Activated T-helper 2 cell treated with anti-CD3 and anti-CD28 coated beads, Interferon-gamma antibody, Interleukin-2, Interleukin-4, amounts not matched to agents 10 μg/mL and 5 μg/mL and 100 μg/mL, durations not matched to agents 14 hours and 24 hours and 36 hours (primary cell): ENCODE measurements at places on chromosomes 2 and 18. TPM values are rescaled to one million over a fixed set of nuclear protein-coding genes. Genes with fewer than 3 reads are reported as not detected.
A peak's percentile ranks its signal among the peaks of the same experiment; 100 is the strongest.

GRCh38 chr2:60621688-60622429 is 68.4 kb upstream of the BCL11A start:
- H3K4me1 ChIP-seq: no peaks in the 10 kb centered on the region
- no peak overlapping the region for H3K4me3 ChIP-seq
- no peaks in the 10 kb centered on the region for H3K36me3 ChIP-seq
- H3K27me3 ChIP-seq: peaks cover 12% of the 10 kb centered on the region
- no peak overlapping the region for H3K27ac ChIP-seq
- no peak for DNase-seq

- H3K4me1 ChIP-seq: peaks cover 13% of the 10 kb centered on the region
- H3K27me3 ChIP-seq: peaks cover 16% of the 10 kb centered on the region
- DNase-seq: no peak
These were observed 17.7 kb upstream of the NTSR2 start for GRCh38 chr2:11687736-11688135.

RNF103 gene
- total RNA-seq: 12.4 and 12.7 TPM in 2 replicates

TRIB2 gene
- 3.9 TPM in 2 replicates for total RNA-seq

TWSG1 gene
- total RNA-seq: 12.1 and 12.9 TPM in 2 replicates

AQP12B gene
- total RNA-seq: not detected in 2 replicates

ACTG2 gene
- 0.14 and 0.21 TPM in 2 replicates for total RNA-seq

CDH2 gene
- 0.07 TPM in 1 of 2 replicates, not detected in the other for total RNA-seq

HOXD13 gene
- total RNA-seq: not detected in 2 replicates

DNA sequence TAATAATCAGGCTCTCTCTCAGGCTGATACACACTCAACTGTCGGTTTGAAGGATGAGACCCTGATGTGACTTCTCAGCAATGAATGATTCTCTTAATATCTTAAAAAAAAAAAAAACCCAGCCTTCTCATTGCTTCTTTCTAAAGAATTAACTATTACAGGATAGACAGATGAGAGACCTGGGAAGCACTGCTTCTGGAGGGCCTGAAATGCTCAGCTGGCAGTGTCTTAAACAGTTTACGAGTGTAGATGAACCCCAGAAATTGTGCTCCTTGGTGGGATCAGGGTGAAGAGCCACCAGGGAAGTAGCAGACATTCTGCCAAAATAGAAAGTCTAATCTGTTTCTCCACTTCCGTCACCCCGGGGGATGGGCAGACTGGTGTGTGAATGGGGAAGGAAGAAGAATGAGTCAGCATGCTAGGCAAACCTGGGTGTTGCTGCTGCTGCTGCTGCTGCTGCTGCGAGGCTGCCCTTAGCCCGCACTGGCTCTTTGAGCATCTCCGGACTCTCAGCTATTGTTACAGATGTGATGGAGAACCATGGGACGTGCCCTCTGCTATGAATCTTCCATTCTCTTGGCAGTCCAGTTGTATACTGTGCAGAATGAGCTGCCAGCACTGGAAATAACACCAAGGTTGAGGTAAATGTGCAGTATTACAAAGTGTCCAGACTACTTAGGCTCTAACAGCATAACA is 158.4 kb downstream of the SETBP1 start:
- H3K27me3 ChIP-seq: no peaks in the 10 kb centered on the region
- H3K4me3 ChIP-seq: no peak overlapping the region
- peaks cover 4% of the 10 kb centered on the region for H3K36me3 ChIP-seq
- peaks cover 39% of the 10 kb centered on the region for H3K4me1 ChIP-seq
- DNase-seq: peak; percentile 62
- peak overlapping the region; percentile 5 for H3K27ac ChIP-seq

DNA sequence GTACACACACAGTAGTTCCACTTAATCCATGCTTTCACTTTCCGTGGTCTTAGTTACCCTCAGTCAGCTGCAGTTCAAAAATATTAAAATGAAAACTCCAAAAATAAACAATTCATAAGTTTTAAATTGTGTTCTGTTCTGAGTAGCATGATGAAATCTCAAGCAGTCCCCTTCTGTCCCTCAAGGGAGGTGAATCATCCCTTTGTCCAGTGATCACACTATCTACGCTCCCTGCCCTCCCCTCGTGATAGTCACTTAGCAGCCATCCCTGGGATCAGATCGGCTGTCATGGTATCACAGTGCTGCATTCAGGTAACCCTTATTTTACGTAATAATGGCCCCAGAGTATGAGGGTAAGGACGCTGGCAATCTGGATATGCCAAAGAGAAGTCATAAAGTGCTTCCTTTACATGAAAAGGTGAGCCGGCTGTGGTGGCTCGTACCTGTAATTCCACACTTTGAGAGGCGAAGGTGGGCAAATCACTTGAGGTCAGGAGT is 5.8 kb upstream of the RTN4 start:
- H3K4me3 ChIP-seq: no peak overlapping the region
- H3K36me3 ChIP-seq: no peaks in the 10 kb centered on the region
- no peak overlapping the region for H3K27ac ChIP-seq
- no peak for DNase-seq
- H3K4me1 ChIP-seq: peaks cover 28% of the 10 kb centered on the region
- no peaks in the 10 kb centered on the region for H3K27me3 ChIP-seq

GRCh38 chr2:178478130-178478438 is 316 bp downstream of the FKBP7 start:
- peak overlapping the region; percentile 90 for H3K4me3 ChIP-seq
- H3K27me3 ChIP-seq: no peaks in the 10 kb centered on the region
- peak overlapping the region; percentile 92 for H3K27ac ChIP-seq
- peak; percentile 13 for DNase-seq

- DNase-seq: no peak
- H3K27me3 ChIP-seq: peaks cover 11% of the 10 kb centered on the region
- no peaks in the 10 kb centered on the region for H3K36me3 ChIP-seq
- H3K4me3 ChIP-seq: no peak overlapping the region
These were observed 15.5 kb downstream of the SLC9A2 start for GRCh38 chr2:102634831-102635241.

- H3K4me1 ChIP-seq: peaks cover 3% of the 10 kb centered on the region
- H3K27me3 ChIP-seq: no peaks in the 10 kb centered on the region
- DNase-seq: no peak
- H3K4me3 ChIP-seq: no peak overlapping the region
These were observed 65.9 kb downstream of the CDH20 start for GRCh38 chr18:61398961-61399705.

- H3K36me3 ChIP-seq: peaks cover 29% of the 10 kb centered on the region
- H3K27me3 ChIP-seq: no peaks in the 10 kb centered on the region
- peak overlapping the region; percentile 88 for H3K4me3 ChIP-seq
- DNase-seq: peak; percentile 58
- peak overlapping the region; percentile 82 for H3K27ac ChIP-seq
These were observed 774 bp downstream of the MSH6 start for GRCh38 chr2:47783486-47784351.

KCNJ13 gene
- not detected in 2 replicates for total RNA-seq

TMEM37 gene
- total RNA-seq: 0.14 TPM in 1 of 2 replicates, not detected in the other

DNA sequence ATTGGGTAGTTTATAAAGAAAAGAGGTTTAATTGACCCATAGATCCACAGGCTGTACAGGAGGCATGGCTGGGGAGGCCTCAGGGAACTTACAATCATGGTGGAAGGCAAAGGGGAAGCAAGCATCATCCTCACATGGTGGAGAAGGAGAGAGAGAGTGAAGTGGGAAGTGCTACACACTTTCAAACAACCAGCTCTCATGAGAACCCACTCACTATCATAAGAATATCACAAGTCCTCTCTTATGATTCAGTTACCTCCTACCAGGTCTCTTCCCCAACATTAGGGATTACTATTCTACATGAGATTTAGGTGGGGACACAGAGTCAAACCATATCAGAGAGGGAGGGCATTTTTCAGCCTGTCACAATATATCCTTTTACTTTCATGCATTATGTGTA is 22.7 kb upstream of the DOCK10 start:
- no peak for DNase-seq
- H3K36me3 ChIP-seq: peaks cover 22% of the 10 kb centered on the region
- H3K4me3 ChIP-seq: no peak overlapping the region
- no peaks in the 10 kb centered on the region for H3K27me3 ChIP-seq
- peak overlapping the region; percentile 69 for H3K27ac ChIP-seq

RTKN gene
- 2.2 and 3.9 TPM in 2 replicates for total RNA-seq

GRCh38 chr2:164934401-164935117 is 20.8 kb downstream of the SLC38A11 start:
- no peaks in the 10 kb centered on the region for H3K4me1 ChIP-seq
- peaks cover 8% of the 10 kb centered on the region for H3K27me3 ChIP-seq
- no peak overlapping the region for H3K27ac ChIP-seq
- H3K4me3 ChIP-seq: no peak overlapping the region
- DNase-seq: no peak

PLGLB1 gene
- 2.1 and 2.2 TPM in 2 replicates for total RNA-seq

GRCh38 chr18:68564961-68565360 is 149.9 kb downstream of the TMX3 start:
- no peaks in the 10 kb centered on the region for H3K27me3 ChIP-seq
- no peak for DNase-seq
- H3K4me1 ChIP-seq: no peaks in the 10 kb centered on the region
- no peak overlapping the region for H3K4me3 ChIP-seq
- H3K27ac ChIP-seq: no peak overlapping the region
- no peaks in the 10 kb centered on the region for H3K36me3 ChIP-seq

DNA sequence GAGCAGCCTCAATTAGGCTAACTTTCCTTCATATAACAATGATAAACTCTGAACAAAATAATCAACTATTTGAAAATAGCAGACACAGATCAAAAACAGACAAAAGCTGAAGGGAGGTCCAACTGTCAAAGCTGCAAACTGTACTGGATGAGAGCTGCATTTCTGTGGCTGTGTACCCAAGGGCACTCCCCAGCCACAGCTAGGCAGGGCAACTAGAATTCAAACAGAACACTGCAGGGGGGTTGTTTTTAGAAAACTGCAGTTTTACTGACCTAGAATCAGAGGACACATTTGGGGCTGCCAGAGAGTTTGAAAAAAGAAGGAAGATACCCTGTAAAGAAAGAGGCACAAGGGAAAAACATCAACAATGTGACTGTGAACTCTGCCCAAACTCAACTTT is 56.8 kb downstream of the SMAD2 start:
- no peak for DNase-seq
- peaks cover 57% of the 10 kb centered on the region for H3K4me1 ChIP-seq
- H3K36me3 ChIP-seq: peaks cover 54% of the 10 kb centered on the region
- H3K27ac ChIP-seq: peak overlapping the region; percentile 86

GRCh38 chr2:109458512-109458911 is 155.3 kb downstream of the SEPTIN10 start:
- no peaks in the 10 kb centered on the region for H3K36me3 ChIP-seq
- no peak overlapping the region for H3K27ac ChIP-seq
- no peak for DNase-seq

DNA sequence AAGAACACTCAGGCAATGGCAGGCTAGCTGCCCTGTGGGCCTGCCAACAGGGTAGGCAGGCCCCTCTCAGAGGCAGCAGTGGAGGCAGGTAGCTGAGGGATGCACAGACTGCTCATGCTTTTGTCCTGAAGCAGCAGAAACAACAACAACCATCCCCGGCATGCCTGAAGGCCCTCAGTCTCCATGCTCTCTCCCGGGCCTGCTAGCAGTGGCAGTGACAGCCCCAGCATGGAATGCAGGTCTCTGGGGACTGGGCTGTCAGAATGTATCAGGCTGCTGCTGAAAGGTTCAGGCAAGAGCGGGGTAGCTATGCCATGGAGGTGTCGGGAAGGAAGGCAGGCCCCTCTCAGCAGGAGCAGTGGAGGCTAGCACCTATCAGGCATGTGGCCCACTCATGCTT is 209.8 kb downstream of the KCNJ3 start:
- H3K27me3 ChIP-seq: no peaks in the 10 kb centered on the region
- no peak for DNase-seq
- no peaks in the 10 kb centered on the region for H3K36me3 ChIP-seq
- H3K27ac ChIP-seq: no peak overlapping the region
- H3K4me1 ChIP-seq: no peaks in the 10 kb centered on the region

GRCh38 chr2:207073412-207073800 is 92.3 kb downstream of the KLF7 start:
- peaks cover 30% of the 10 kb centered on the region for H3K4me1 ChIP-seq
- DNase-seq: no peak
- peaks cover 4% of the 10 kb centered on the region for H3K36me3 ChIP-seq
- peak overlapping the region; percentile 78 for H3K27ac ChIP-seq
- no peaks in the 10 kb centered on the region for H3K27me3 ChIP-seq

- no peak overlapping the region for H3K27ac ChIP-seq
- no peak overlapping the region for H3K4me3 ChIP-seq
- H3K36me3 ChIP-seq: peaks cover 42% of the 10 kb centered on the region
- no peak for DNase-seq
These were observed 82.3 kb downstream of the POLR1A start for GRCh38 chr2:86023366-86023712.

GRCh38 chr18:42929857-42930256 is 185.6 kb downstream of the RIT2 start:
- no peaks in the 10 kb centered on the region for H3K27me3 ChIP-seq
- H3K27ac ChIP-seq: no peak overlapping the region
- no peaks in the 10 kb centered on the region for H3K4me1 ChIP-seq
- H3K36me3 ChIP-seq: no peaks in the 10 kb centered on the region
- no peak overlapping the region for H3K4me3 ChIP-seq

CPLX4 gene
- total RNA-seq: not detected in 2 replicates

DNA sequence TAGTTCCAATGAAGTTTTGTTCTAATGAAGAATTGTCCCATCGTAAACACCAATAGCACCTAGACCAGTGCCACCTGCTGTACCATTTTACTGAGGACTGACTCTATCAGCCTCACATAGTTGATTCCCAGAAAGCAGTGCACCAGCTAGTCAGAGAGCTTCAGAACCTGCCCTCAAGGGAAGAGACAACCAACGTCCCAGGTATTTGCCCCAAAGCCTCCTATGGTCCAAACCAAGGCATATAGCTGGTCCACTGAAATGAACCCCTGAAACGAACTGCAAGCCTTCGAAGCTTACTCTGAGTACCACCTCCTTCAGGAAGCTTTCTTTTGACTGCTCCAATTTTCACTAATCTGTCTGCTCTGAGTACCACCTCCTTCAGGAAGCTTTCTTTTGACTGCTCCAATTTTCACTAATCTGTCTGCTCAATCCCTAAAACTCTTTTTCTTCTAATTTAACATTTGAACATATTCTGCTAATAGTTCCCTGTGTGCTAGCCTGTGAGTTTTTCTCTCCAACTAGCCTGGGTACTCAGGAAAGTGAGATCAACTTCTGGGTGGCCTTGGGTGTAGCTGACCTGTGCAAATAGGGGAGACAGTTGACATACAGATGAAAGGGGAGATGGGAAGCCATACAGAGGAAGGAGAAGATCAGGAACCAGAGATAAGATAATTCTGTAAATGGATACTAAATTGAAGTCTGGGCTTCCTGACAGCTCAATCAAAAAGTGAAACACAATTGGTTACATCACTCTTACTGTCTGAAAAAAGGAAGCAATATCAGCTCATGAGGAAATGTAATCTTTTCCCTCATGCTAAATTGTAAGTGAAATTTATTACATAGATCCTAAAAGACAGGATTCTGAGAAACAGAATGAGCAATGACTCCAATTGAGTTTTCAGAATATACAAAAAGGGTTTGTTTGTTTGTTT is 33.5 kb upstream of the EML4 start:
- H3K4me1 ChIP-seq: peaks cover 62% of the 10 kb centered on the region
- no peak overlapping the region for H3K4me3 ChIP-seq
- DNase-seq: no peak
- H3K36me3 ChIP-seq: no peaks in the 10 kb centered on the region

DNA sequence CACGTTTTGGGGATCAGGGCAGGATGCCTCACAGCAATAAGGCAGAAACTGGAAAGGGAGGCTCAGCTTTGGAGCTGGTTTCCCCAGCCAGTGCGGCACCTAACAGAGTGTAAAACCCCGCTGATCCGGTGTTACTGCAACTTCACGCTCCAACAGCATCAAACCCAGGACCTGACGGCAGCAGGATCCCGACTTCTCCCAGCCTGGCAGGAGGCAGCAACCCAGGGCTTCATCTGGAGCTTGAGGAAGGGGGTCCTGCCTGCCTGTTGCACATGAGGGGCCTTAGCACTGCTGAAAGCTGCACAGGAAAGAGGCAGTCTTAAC is 209.8 kb downstream of the MGAT5 start:
- no peak overlapping the region for H3K4me3 ChIP-seq
- no peak for DNase-seq
- H3K27ac ChIP-seq: no peak overlapping the region
- H3K4me1 ChIP-seq: no peaks in the 10 kb centered on the region
- H3K36me3 ChIP-seq: no peaks in the 10 kb centered on the region

RFX8 gene
- 1.3 and 1.6 TPM in 2 replicates for total RNA-seq
